ENCODE measurements at places on chromosomes 2 and 18.

DNA sequence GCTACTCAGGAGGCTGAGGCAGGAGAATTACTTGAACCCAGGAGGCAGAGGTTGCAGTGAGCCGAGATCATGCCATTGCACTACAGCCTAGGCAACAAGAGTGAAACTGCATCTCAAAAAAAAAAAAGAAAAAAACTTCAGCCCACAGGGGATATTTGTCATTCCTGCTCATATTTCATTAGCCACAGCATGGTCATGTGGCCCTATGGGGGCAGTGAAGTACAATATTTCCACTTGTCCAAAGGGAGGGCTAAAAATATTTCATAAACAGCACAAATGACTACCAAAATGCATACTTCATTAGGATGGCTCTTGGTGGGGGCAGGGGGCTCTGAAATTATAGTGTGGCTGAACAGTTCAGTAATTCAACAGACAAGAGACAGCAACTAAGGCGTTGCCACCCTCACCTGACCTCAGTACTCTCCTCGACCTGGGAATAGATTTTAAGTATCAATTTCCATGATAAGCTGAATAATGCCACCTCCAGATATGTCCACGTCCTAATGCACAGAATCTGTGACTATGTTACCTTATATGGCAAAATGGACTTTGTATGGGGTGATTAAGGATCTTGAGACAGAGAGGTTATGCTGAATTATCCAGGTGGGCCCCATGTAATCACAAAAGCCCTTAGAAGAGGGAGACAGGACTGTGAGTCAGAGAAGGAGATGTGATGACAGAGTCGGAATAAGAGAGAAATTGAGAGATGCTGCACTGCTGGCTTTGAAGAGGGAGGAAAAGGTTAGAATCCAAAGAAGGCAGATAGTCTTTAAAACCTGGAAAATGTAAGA lies 158.2 kb upstream of the CRIM1 start:
- no peak for DNase-seq
- H3K4me1 ChIP-seq: no peaks in the 10 kb centered on the region
- no peak overlapping the region for H3K4me3 ChIP-seq
- no peak overlapping the region for H3K27ac ChIP-seq

DNA sequence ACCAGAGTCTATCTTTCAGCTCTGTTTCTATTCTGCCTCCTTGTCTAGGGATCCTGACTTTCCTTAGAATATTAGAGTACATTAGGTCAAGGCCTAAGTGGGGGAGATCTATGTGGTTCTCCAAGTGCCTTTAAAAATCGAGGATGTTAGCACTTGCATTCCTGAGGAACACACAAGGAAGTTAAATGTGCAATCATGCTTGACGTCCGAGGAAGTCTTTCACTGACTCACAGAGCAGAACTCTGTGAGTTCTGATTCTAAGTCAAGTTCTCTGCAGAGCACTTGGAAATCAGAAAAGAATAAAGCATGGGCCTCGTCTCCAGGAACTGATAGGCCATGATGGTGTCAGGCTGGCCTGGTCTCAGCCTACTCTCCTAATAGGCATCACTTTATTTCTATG lies 17.2 kb downstream of the FHOD3 start:
- H3K4me1 ChIP-seq: no peaks in the 10 kb centered on the region
- no peak for DNase-seq
- H3K36me3 ChIP-seq: no peaks in the 10 kb centered on the region
- H3K27me3 ChIP-seq: peaks cover 24% of the 10 kb centered on the region
- no peak overlapping the region for H3K27ac ChIP-seq

DNA sequence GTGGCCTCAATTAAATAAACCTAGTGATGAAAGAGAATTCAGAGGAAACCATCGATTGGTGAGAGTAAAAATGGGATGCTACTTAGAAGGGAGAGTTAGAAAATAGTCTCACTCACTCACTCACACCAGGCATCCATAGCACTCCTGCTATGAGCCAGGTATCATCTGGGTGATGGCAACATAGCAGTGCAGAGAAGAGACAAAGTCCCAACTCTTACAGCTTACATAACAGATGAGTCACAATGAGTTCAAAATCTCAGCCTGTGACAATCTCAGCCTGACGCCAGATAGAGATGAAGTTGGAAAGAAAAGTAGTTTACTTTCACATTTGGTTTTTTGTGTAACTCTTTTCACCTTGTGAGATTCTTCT lies 55.4 kb upstream of the THOC1 start:
- no peaks in the 10 kb centered on the region for H3K27me3 ChIP-seq
- no peak overlapping the region for H3K4me3 ChIP-seq
- H3K4me1 ChIP-seq: peaks cover 8% of the 10 kb centered on the region
- H3K36me3 ChIP-seq: no peaks in the 10 kb centered on the region
- peak; percentile 6 for DNase-seq

DNA sequence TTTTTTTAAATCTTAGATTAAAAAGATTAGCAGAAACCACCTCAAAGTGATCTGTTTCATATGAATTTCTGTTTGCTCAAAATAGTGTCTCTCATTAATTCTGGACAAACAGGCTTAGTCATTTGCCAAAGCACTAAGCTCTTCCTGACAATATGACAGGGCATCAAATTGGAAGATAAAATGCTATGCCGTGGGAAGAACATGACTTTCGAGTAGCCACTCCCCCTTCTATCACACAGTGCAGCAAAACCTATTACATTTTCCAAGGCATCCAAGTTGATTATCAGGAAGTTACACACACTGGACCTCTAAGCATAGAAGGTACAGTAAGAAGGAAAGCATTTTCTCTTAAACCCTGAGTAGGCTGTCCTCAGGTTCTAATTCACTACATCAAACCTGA lies 89.5 kb downstream of the STK39 start:
- H3K27me3 ChIP-seq: no peaks in the 10 kb centered on the region
- no peak for DNase-seq
- no peak overlapping the region for H3K4me3 ChIP-seq
- peaks cover 13% of the 10 kb centered on the region for H3K4me1 ChIP-seq
- peaks cover 4% of the 10 kb centered on the region for H3K36me3 ChIP-seq
- H3K27ac ChIP-seq: no peak overlapping the region

- no peak overlapping the region for H3K27ac ChIP-seq
- DNase-seq: no peak
- H3K4me1 ChIP-seq: no peaks in the 10 kb centered on the region
- no peaks in the 10 kb centered on the region for H3K36me3 ChIP-seq
- H3K4me3 ChIP-seq: no peak overlapping the region
Measured at GRCh38 chr2:220887876-220888275, 684.2 kb downstream of the EPHA4 start.

- no peak for DNase-seq
- H3K36me3 ChIP-seq: no peaks in the 10 kb centered on the region
- no peaks in the 10 kb centered on the region for H3K27me3 ChIP-seq
- no peaks in the 10 kb centered on the region for H3K4me1 ChIP-seq
- no peak overlapping the region for H3K27ac ChIP-seq
Measured at GRCh38 chr2:228407821-228408220, 226.3 kb upstream of the SPHKAP start.

DNA sequence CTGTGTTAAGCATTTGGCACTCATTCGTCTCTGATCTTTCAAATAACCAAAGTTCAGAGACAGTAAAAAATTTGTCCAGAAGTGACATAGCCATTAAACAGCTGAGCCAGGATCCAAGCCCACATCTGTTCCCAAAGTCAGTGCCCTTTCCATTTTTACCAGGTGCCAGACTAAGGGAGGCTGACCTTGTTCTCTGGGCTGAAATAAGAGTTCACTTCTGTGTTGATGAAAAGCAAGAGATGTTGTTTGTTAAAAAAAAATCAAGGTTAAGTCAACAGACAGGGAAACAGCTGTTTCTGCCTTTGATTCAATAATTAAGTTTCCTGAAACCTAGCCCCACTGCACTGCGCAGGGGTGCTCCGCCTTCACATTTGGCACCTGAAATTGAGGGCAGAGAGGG lies 117.1 kb downstream of the PRKRA start:
- no peak for DNase-seq
- H3K4me3 ChIP-seq: no peak overlapping the region

GRCh38 chr2:191836853-191837769 lies 9.8 kb downstream of the CAVIN2 start:
- no peak overlapping the region for H3K4me3 ChIP-seq
- DNase-seq: no peak
- no peaks in the 10 kb centered on the region for H3K4me1 ChIP-seq
- no peaks in the 10 kb centered on the region for H3K36me3 ChIP-seq

DNA sequence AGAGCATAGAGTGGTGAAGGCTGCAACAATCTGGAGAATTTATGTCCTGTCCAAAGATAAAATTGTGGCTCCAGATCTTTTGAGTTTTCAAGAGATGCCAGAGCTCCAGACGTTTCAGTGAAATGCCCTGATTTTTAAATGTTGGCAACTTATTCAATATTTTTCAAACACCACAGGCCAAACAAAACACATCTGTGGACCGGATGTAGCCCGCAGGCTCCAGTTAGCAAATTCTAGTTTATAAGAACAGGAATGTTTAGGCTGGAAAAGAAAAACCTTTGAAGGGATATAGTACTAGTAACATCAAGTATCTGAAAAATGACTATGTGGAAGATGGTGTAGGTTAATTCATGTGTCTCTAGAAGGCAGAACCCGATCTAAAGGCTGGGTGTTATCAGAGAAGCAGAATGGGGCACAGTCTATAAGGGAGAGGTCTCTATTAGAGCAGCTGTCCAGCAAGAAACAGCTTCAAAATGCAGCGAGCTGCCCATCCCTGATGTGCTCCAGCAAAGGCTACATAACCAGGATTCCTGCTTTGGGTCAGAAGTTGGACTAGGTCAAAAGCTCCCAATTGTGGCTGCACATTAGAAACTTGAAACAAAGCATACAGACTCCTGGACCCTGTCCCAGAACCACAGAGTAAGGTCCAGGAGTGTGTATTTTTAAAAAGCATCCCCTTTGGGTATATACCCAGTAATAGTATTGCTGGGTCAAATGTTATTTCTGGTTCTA lies 105.9 kb downstream of the ANKRD44 start:
- no peaks in the 10 kb centered on the region for H3K27me3 ChIP-seq
- H3K4me1 ChIP-seq: peaks cover 91% of the 10 kb centered on the region
- no peak overlapping the region for H3K4me3 ChIP-seq
- H3K27ac ChIP-seq: peak overlapping the region; percentile 97
- H3K36me3 ChIP-seq: peaks cover 18% of the 10 kb centered on the region

DNA sequence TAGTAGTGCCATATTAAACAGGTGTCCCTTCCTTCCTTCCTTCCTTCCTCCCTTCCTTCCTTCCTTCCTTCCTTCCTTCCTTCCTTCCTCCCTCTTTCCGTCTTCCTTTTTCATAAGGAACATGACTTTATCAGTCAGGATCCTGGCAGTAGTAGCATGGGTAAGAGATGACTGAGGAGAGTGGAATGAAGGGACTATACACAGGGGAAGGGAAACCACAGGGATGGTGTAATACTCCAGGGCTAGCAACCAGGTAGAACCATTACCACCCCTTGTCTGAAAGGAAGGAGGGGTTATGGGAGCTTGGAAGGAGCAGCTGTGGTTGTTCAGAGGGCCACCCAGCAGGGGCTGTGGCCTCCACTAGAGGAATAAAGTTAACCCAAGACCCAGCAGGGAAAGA lies 23.2 kb upstream of the KDM3A start:
- no peaks in the 10 kb centered on the region for H3K36me3 ChIP-seq
- DNase-seq: no peak
- peaks cover 5% of the 10 kb centered on the region for H3K27me3 ChIP-seq
- H3K4me3 ChIP-seq: no peak overlapping the region

GRCh38 chr2:84972207-84972783 lies 1.3 kb downstream of the KCMF1 start:
- H3K4me1 ChIP-seq: peaks cover 48% of the 10 kb centered on the region
- peak overlapping the region; percentile 82 for H3K4me3 ChIP-seq
- peak overlapping the region; percentile 89 for H3K27ac ChIP-seq
- peaks cover 37% of the 10 kb centered on the region for H3K36me3 ChIP-seq

GRCh38 chr2:3211256-3212060 lies 166.2 kb downstream of the EIPR1 start:
- no peaks in the 10 kb centered on the region for H3K27me3 ChIP-seq
- no peak overlapping the region for H3K27ac ChIP-seq
- H3K36me3 ChIP-seq: peaks cover 16% of the 10 kb centered on the region
- DNase-seq: no peak
- H3K4me1 ChIP-seq: peaks cover 24% of the 10 kb centered on the region
- no peak overlapping the region for H3K4me3 ChIP-seq

- no peak overlapping the region for H3K4me3 ChIP-seq
- DNase-seq: no peak
- H3K27me3 ChIP-seq: peaks cover 6% of the 10 kb centered on the region
- no peak overlapping the region for H3K27ac ChIP-seq
- no peaks in the 10 kb centered on the region for H3K4me1 ChIP-seq
Measured at GRCh38 chr2:17576802-17577201, 36.3 kb downstream of the VSNL1 start.

- no peaks in the 10 kb centered on the region for H3K4me1 ChIP-seq
- no peaks in the 10 kb centered on the region for H3K27me3 ChIP-seq
- H3K27ac ChIP-seq: no peak overlapping the region
- H3K36me3 ChIP-seq: peaks cover 8% of the 10 kb centered on the region
Measured at GRCh38 chr2:25651066-25651465, 22.3 kb downstream of the DTNB start.

- no peak overlapping the region for H3K27ac ChIP-seq
- no peak for DNase-seq
- H3K36me3 ChIP-seq: peaks cover 8% of the 10 kb centered on the region
- H3K4me1 ChIP-seq: peaks cover 59% of the 10 kb centered on the region
Measured at GRCh38 chr2:148666555-148666954, 22.0 kb downstream of the EPC2 start.

All from activated naive CD4-positive, alpha-beta T cell treated with anti-CD3 and anti-CD28 coated beads for 36 hours (primary cell).